ENCODE measurements at places on chromosomes 6 and 20.
A peak's percentile ranks its signal among the peaks of the same experiment; 100 is the strongest.

GRCh38 chr6:96613291-96613999, 50.5 kb downstream of the FHL5 start:
- DNase-seq: no peak

DNA sequence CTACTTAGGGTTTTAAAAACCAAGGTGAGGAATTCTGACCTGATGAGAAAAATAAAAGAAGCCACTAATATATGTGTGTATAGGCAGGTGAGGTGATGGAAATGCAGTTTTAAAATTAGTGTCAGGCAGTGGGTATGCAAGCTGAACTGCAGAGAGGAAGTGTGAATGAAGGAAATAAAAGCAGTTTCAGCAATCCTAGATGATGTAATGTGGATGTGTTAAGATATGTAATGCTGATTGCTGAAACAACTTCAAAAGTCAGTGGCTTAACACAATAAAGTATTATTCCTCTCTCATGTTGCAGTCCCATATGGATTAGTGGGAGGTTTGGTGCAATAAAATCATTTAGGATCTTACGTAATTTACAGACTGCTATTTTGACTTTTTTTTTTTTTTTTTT, 119.9 kb upstream of the ASCC3 start:
- no peak for DNase-seq

DNA sequence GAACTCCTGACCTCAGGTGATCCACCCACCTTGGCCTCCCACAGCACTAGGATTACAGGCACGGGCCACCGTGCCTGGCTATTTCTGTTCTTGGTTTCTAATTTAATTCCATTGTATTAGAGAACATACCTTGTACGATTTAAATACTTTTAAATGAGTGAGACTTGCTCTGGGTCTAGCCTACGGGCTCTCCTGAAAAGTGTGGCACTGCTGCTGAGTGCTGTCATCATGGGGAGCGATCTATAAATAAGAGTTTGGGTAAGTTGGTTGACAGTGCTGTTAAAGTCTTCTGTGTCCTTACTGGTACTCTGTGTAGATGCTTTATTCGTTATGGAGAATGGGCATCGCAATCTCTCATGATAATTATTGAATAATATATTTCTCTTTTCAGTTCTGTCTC, 35.0 kb upstream of the BHLHE23 start:
- no peak for DNase-seq

- DNase-seq: no peak
Observed at GRCh38 chr6:12635375-12635774, 81.2 kb upstream of the PHACTR1 start.

DNA sequence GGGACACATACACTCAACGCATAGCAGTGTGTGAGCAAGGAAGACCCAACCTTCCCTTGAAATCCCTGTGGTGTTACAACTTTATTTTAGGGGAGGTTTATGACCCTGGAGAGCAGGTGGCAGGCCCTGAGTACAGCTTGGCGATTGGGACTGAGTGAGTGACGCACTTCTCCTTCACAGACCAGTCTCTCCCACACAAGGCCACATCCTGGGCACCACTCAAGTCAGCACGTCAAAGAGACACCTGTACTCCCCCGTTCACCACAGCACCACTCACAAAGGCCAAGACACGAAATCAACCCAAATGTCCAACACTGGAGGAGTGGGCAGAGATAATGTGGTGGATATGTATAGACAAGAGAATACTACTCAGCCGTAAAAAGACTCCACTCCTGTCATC, 57.0 kb upstream of the FRMD1 start:
- no peak for DNase-seq

GRCh38 chr6:43817192-43817591, 47.2 kb downstream of the VEGFA start:
- DNase-seq: peak; percentile 52

DNA sequence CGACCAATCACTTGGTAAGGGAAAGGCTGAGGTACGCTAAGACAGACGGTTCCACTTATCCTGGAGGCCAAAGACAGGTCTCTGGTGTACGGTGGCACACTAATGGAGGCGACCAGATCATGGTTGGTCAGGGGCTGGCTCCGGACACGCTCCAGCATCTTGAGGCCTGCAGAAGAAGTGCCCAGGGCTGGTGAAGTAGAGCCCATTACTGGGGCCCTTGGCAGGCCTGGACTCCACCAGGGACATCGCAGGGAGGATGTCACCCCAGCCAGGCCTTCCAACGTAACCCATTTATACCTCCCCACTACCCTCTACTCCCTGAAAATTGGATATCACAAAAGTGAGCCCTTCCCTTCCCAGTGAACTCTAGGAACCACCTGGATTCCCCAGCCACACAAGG, 16.2 kb downstream of the KHDC1L start:
- no peak for DNase-seq

All from urothelium cell line (cell line).